Progenitor cell of endocrine pancreas (in vitro differentiated cells): ENCODE measurements at places on chromosomes 6 and 20.

DNA sequence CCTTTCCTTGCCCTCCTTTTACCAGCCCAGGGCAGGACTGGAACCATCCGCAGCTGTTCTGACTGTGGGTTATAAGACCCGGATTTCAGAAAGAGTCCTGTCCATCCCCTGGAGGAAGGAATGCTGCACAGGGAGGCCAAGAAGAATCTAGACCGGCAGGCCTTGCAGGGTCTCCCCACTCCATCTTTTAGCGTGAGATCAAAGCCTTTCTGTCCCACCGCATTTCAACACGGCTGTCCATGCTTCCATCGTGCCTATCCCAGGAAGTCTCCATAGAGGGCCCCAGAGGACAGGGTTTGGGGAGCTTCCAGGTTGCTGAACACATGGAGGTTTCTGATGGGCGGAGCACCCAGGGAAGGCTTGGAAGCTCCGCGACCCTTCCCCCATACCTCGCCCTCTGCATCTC lies 79.3 kb upstream of the AGPAT4 start:
- H3K36me3 ChIP-seq = no peaks in the 10 kb centered on the region
- no peak overlapping the region for H3K4me3 ChIP-seq
- H3K27ac ChIP-seq = no peak overlapping the region
- H3K27me3 ChIP-seq = no peaks in the 10 kb centered on the region
- H3K4me1 ChIP-seq = no peaks in the 10 kb centered on the region

DNA sequence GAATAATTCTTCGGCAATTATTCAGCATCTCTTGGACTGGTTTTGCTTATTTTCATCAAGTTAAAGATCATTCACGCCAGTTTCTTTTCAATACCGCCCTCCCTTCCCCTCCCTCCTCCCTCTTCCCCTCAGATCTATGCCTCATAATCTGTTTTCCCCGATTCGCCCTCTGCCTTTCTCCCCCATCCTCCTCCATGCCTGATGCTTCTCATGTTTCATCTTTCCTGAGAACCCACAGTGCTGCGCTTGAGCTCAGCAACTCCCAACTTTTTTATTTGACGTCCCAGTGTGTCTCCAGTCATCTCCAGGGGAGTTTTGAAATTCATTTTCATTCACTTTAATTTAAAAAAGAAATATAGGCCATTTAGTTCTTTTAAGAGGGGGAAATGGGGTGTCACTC lies 142.7 kb downstream of the PTPRT start:
- no peaks in the 10 kb centered on the region for H3K36me3 ChIP-seq
- H3K4me1 ChIP-seq = no peaks in the 10 kb centered on the region
- no peak overlapping the region for H3K4me3 ChIP-seq
- no peak for DNase-seq
- no peak overlapping the region for H3K27ac ChIP-seq

GRCh38 chr6:55992546-55992945 lies 117.2 kb upstream of the BMP5 start:
- H3K27ac ChIP-seq = no peak overlapping the region
- no peak for DNase-seq
- H3K27me3 ChIP-seq = no peaks in the 10 kb centered on the region
- H3K4me1 ChIP-seq = no peaks in the 10 kb centered on the region
- H3K4me3 ChIP-seq = no peak overlapping the region
- peaks cover 3% of the 10 kb centered on the region for H3K36me3 ChIP-seq

GRCh38 chr6:439641-440167 lies 48.2 kb downstream of the IRF4 start:
- peaks cover 27% of the 10 kb centered on the region for H3K27me3 ChIP-seq
- no peak for DNase-seq
- H3K4me1 ChIP-seq = no peaks in the 10 kb centered on the region
- no peaks in the 10 kb centered on the region for H3K36me3 ChIP-seq

DNA sequence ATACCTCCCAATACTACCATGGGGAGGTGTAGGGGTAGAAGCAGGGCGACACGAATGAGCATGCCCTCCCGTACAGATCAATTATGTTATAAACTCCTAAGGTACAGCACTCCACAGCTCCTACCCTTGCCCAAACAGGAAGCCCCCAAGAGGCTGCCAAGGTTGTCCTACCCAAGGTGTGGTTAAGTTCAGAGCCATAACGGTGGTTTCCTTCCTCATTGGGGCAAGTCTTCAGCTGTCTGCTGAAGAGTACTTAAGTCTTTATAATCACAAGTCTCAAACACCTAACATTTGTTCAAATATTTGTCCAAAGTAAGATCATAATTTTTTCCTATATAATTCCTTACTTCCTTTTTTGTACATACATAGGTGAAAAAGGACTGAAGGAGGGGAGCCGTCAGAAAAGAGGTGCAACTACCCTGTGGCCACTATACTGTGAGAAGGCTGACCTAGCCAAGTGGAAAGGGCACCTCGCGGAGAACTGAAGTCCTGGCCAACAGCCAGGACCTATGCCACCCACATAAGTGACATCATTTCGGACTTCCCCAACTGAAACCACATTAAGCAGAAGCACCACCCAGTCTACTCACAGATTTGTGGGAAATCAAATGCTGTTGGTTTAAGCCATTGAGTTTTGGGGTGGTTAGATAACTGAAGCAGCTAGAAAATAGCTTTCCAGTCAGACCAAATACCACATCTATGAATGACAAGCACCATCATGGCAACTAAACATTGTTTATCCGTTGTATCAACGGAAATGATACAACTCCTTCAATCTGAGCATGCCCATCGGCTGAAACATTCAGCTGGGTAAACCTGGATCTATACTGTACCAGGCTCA lies 2.9 kb upstream of the RAB22A start:
- H3K4me3 ChIP-seq = no peak overlapping the region
- no peak for DNase-seq
- H3K27ac ChIP-seq = no peak overlapping the region
- peaks cover 8% of the 10 kb centered on the region for H3K4me1 ChIP-seq
- H3K36me3 ChIP-seq = peaks cover 4% of the 10 kb centered on the region

DNA sequence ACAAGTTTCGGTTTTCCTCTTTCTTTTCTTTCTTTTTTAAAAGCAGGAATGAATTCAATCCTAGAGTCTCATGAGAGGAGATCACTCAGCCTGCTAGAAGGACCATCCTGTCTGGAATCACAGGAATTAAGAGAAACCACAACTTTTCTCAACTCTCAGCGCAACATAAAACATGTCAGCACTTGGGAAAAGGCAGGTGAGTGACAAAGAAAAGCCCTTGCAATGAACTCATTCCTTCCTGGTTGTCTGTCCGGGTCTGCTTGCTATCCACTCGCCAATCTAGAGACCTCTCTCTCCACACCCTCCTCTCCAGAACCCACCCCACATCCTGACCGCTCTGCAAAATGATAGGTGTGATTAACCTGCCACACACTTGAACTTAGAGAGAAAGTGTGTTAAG lies 253.8 kb downstream of the LY86 start:
- peaks cover 27% of the 10 kb centered on the region for H3K27me3 ChIP-seq
- H3K4me3 ChIP-seq = no peak overlapping the region
- DNase-seq = no peak
- H3K27ac ChIP-seq = no peak overlapping the region
- no peaks in the 10 kb centered on the region for H3K4me1 ChIP-seq
- peaks cover 2% of the 10 kb centered on the region for H3K36me3 ChIP-seq

GRCh38 chr6:114284281-114284680 lies 58.5 kb downstream of the HS3ST5 start:
- no peaks in the 10 kb centered on the region for H3K36me3 ChIP-seq
- H3K27ac ChIP-seq = no peak overlapping the region
- no peak for DNase-seq
- no peak overlapping the region for H3K4me3 ChIP-seq
- H3K27me3 ChIP-seq = peaks cover 8% of the 10 kb centered on the region

DNA sequence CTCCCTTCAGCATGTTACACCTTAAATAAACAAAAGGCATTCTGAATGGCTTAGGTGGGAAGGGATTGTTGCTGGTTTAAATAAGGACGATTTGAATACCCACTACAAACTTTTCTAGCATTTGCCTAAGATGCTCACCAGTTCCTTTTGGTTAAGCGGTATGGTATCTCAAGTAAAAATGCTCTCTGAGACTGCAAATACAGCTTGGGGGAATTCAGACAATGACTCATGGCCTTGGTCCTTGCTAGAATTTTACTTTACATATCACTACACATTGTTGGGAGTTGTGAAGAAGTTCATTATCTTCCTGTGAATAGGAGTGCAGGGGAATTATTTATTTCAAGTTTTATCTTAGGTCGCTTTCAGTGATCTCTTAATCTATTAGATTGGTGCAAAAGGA lies 670.7 kb downstream of the UTRN start:
- H3K36me3 ChIP-seq = peaks cover 2% of the 10 kb centered on the region
- H3K27me3 ChIP-seq = no peaks in the 10 kb centered on the region
- H3K4me1 ChIP-seq = peaks cover 2% of the 10 kb centered on the region

GRCh38 chr6:157961832-157962575 lies 19.7 kb upstream of the SYNJ2 start:
- no peaks in the 10 kb centered on the region for H3K27me3 ChIP-seq
- peaks cover 6% of the 10 kb centered on the region for H3K36me3 ChIP-seq
- H3K4me3 ChIP-seq = no peak overlapping the region

GRCh38 chr6:53151676-53152075 lies 3.0 kb upstream of the GCM1 start:
- no peak overlapping the region for H3K27ac ChIP-seq
- no peak overlapping the region for H3K4me3 ChIP-seq
- no peak for DNase-seq
- H3K4me1 ChIP-seq = no peaks in the 10 kb centered on the region
- H3K27me3 ChIP-seq = no peaks in the 10 kb centered on the region

DNA sequence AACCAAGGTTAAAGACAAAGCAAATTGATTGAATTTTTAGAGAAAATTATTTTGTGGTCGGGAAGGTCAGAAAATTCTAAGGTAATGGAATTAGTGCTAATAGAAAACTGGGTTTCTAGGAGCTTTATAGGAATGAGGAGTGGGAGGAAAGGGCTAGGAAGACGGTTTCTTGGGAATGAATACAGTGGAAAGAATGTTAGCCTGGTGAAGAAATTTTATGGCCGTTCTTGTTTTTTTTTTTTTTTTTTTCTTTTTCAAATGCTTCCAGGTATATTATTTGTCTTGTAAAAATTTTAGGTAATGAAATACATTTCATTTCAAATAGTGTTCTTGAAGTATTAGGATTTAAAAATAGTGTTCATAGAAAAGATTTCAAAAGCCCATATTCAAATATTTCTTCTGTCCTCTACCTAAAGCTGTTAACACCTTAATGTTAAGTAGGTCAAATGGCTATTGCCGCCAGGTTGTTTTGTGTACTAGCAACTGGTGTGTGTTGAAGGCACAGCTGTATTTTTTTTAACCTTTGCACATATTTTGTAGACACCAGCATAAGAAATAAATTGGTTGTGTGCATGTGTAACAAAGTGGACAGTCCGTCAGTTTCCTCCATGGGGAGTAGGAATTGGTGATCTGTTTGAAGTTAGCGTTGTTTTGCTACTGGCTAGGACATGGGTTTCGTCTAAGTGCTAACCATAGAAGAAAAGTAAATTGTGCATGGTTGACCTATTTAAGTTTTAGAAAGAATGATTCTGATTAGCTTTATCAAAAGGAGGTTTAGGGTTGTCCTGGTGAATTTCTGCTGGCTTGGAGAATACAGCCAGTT lies 32.3 kb downstream of the AFDN start:
- H3K27ac ChIP-seq = peak overlapping the region; percentile 93
- H3K36me3 ChIP-seq = peaks cover 10% of the 10 kb centered on the region
- DNase-seq = no peak

GRCh38 chr6:101001012-101001411 lies 119.9 kb upstream of the ASCC3 start:
- H3K27ac ChIP-seq = no peak overlapping the region
- H3K27me3 ChIP-seq = no peaks in the 10 kb centered on the region
- H3K4me3 ChIP-seq = no peak overlapping the region
- no peak for DNase-seq
- H3K36me3 ChIP-seq = peaks cover 2% of the 10 kb centered on the region

DNA sequence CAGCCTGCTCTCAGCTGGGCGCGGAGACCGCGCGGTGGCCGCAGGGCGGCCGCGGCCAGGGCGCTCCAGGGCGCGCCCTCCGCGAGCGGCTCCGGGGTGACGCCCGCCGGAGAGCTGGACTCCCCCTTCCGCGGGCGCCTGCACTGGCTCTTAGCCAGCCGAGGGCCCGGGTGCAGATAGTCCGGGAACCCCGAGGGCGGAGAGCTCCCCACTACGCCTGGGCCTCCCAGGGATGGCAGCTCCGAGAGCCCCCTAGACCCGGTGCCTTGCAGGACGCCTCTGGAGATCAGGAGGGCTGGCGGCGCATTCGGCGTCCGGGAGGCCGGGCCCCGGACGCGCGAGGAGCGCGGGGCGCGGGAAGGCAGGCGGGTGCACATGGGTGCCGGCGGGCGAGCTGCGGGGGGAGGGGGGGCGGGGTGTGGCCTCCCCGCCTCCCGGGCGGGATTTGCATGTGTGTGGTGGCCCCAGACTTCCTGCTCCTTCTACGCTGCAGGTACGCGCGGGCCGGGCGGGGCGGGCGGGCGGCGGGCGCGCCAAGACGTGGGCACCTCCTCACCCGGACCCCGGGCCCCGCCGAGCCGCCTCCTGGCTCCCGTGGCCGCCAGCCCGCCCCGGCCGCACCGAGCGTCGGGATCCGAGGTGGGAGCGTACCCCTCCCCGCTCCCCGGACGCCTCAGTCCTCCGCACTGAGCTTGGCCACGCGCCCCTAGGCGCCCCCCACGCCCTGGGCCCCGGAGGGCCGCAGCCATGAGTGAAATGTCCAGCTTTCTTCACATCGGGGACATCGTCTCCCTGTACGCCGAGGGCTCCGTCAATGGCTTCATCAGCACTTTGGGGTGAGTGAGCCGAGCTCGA lies at the start of gene ITPR3:
ITPR3 (plus strand) TSS at position 467 of the 855 bp plus-strand sequence; CDS start at position 748, 281 bp downstream.
- no peak for DNase-seq
- peaks cover 19% of the 10 kb centered on the region for H3K4me1 ChIP-seq

GRCh38 chr6:109182578-109182977 lies 87.3 kb downstream of the CEP57L1 start:
- peaks cover 14% of the 10 kb centered on the region for H3K27me3 ChIP-seq
- no peak overlapping the region for H3K27ac ChIP-seq
- no peak overlapping the region for H3K4me3 ChIP-seq
- H3K36me3 ChIP-seq = no peaks in the 10 kb centered on the region
- DNase-seq = no peak

DNA sequence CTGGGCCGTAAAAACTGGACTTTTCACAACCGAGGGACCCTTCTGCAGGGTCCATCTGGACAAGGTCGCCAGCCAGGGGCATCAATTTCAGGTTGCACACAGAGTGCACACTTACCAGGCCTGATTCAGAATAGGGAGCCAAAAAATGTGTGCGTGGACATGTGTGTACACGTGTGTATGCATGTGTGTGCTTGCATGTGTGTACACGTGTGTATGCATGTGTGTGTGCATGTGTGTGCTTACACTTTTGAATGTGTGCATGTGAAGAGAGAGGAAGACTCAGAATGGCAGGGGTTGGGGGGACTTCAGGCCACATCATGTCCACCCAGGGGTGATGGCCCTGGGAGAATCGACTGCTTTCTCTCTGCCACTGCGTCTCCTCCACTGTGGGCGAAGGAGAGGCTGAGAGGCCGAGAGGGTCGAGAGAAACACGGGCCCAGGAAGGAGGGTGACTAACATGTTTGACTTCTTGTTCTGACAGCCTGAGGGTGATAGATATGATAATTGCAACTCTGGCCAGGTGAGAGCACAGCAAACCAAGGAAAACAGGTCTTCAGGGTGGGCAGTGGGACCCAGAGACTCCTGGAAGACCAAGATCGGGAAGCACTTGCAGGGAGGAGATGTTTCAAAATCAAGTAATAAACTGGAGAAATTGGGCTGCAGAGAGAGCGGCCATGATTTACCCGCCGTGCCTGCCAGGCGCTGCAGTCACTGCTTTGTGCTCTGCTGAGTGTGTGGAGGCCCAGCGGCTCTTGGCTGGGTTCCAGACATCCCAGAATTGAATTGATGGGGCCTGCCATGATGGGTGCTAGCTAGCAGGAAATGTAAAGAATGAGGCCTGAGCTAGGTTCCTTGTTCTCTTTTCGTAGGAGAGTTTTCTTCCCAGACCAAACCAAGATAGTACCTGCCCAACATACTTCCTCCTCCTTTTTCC lies 310.8 kb downstream of the QKI start:
- H3K27me3 ChIP-seq = peaks cover 48% of the 10 kb centered on the region
- no peaks in the 10 kb centered on the region for H3K36me3 ChIP-seq
- no peak overlapping the region for H3K27ac ChIP-seq
- H3K4me3 ChIP-seq = no peak overlapping the region
